RWPE1 (cell line): ENCODE measurements at places on chromosomes 7 and 10.

DNA sequence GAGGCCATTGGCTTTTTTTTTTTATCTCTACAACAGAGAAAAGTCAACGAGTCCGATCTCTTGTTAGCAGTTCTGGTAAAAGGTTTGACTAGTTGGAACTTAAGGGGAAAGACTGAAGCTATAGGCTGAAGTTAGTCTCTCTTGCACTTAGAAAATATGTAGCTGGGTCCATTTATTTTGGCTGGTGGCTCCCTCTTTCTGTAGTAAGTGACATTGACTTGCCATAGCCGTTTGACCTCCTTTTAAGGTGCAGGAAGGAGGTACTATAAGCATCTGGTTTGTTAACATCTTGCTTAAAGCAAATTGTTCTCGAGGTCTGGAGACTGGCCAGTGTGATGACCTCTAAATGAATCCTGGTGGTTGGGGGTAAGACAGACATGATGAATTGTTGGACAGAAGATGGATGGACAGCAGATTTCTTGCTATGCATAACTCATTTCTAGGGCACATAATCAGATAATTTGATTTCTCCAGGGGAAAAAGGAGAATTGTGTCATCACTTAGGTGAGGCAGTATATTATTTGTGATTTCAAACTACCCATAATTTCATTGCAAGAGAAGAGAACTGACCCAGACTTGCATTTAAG lies 356.3 kb upstream of the GALNT17 start:
- no peak for DNase-seq

GRCh38 chr10:16648366-16648765 lies 126.7 kb upstream of the C1QL3 start:
- DNase-seq: no peak

- DNase-seq: peak; percentile 99
These were observed 26.5 kb downstream of the TNRC18 start for GRCh38 chr7:5396999-5397663.

GRCh38 chr10:97321804-97322190 lies 2.7 kb downstream of the FRAT1 start:
- DNase-seq: no peak

GRCh38 chr10:87685832-87686574 lies 26.3 kb downstream of the PAPSS2 start:
- DNase-seq: peak; percentile 24

DNA sequence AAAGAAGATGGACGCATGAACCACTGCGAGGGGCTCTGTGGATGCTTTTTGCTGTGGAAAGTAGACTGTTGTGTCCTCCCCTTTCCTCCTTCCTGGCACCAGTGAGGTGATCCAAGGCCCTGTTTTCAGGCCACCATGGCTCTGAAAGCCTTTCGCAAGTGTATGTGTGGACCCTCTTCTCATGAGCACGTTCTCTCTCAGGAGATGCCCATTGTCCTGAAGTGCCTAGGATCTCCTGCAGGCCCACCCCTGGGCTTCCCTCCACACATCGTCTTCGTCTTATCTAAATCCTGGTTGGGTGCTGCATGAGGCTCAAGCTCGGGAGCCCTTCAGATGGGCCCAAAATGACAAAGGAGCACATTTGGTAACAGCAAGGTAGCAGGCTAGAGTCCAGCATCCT lies 188.2 kb downstream of the PTPN20 start:
- no peak for DNase-seq

GRCh38 chr10:97210543-97210960 lies 24.8 kb upstream of the SLIT1 start:
- peak; percentile 70 for DNase-seq

DNA sequence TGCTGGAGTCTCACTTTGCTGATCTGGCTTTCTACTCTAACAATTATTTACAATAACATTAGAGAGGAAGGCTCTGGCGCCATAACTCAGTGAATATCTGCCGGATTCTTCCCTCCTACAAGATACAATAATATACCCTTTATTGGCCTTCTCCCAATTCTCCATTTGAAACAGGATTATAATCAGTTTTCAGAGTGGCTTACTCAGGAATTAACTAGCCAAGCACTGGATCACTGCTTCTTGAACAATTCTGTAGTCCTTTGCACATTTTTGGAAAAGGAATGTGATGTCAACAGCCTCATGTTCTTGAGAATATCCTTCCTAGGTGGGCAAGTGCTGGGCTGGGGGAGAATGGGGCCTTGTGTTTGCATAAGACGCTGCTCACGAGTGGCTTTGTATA lies 125.9 kb downstream of the HIPK2 start:
- no peak for DNase-seq

GRCh38 chr10:133115976-133116375 lies 28.3 kb downstream of the ADGRA1 start:
- DNase-seq: no peak
